Anterior cingulate cortex (tissue), 58 donors: ENCODE measurements at places on chromosomes 6 and 20.

- DNase-seq = no peak
Measured at GRCh38 chr6:149190224-149190831, 127.2 kb upstream of the TAB2 start.

DNA sequence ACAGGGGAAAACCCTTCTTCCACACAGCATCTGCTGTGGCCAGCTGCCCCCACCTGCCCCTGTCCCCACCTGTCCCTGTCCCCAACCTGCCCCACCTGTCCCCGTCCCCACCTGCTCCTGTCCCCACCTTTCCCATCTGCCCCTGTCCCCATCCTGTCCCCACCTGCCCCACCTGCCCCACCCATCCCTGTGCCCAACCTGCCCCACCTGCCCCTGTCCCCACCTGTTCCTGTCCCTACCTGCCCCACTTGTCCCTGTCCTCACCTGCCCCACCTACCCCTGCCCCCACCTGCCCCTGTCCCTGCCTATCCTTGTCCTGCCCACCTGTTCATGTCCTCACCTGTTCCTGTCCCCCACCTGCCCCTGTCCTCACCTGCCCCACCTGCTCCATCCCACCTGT lies 6.4 kb upstream of the MYT1 start:
- no peak for DNase-seq

- no peak for DNase-seq
Measured at GRCh38 chr20:8306937-8307336, 174.9 kb downstream of the PLCB1 start.

DNA sequence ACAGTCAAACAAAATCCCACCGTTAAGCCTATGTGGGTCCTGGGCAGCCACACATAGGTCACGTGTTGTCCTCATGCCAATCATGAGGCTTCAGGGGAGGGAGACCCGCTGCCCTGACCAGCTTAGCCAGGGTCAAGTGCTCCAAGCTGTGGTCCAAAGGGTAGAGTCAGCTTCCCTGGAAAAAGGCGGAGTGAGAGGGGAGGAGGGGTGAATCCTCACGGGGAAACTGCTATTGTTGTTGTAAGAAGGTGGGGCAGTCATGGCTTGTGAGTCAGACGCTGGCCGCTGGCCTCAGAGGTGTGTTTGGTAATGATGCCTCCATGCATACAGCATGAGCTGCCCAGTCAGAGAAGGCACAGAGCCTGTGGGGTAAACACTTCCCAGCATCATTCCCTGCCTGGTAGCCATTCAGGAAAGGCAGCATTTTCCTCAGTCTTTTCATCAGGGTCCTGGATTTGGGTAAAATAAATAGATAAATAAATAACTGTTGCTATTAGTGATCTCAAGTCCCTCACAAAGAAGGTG lies 8.7 kb downstream of the CST3 start:
- DNase-seq = no peak

- DNase-seq = no peak
Measured at GRCh38 chr6:90372885-90373284, 76.2 kb upstream of the BACH2 start.

- no peak for DNase-seq
Measured at GRCh38 chr6:111118826-111119225, 31.5 kb downstream of the SLC16A10 start.

DNA sequence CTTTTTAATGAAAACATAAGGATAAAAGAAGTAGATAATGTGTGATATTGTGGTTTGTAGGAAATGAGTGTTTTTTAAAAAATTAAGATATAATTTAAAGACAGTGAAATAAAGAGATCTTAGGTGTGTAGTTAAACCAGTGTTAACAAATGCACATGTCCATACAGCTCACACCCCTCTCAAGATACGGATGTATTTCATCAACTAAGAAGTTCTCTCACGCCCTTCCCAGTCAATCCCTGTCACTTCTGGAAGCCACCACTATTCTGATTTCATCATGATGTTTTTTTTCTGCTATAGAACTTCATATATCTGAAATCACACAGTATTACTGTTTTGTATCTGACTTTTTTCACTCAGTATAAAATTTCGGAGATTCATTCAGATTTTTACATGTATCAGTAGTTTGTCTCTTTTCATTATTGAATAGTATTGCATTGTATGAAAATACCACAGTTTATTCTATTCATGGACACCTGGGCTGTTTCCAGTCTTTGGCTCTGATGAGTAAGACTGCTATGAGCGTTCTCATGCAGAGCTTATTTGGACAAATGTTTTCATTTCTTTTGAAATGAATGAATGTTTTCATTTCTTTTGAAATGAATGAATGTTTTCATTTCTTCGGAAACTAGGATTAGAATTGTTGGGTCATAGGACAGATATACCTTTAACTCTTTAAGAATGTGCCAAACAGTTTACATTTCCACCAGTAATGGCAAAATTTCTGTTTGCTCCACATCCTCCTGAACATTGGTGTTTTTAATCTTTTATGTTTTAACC lies 49.7 kb upstream of the ELOVL5 start:
- DNase-seq = no peak

- no peak for DNase-seq
Measured at GRCh38 chr6:40720375-40720748, 133.2 kb upstream of the LRFN2 start.

DNA sequence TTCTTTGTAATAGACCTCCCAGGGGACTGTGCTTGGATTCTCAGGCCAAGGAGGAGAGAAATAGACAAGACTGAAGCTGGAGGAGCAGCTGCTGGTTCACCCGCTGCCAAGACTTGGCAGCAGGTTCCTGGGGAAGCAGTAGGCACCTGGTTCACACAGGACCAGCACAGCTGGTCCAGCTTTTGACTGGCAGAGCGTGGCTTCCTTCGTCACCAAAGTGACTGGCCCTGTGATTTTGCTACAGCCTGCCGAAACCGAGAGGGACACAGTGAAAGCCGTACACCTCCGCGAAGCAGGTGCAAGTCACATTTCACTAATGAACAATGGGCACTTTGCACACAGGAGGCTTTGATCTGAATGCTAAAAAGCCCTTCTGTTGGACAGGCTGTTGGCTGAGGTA lies 199.0 kb downstream of the RNF144B start:
- no peak for DNase-seq

DNA sequence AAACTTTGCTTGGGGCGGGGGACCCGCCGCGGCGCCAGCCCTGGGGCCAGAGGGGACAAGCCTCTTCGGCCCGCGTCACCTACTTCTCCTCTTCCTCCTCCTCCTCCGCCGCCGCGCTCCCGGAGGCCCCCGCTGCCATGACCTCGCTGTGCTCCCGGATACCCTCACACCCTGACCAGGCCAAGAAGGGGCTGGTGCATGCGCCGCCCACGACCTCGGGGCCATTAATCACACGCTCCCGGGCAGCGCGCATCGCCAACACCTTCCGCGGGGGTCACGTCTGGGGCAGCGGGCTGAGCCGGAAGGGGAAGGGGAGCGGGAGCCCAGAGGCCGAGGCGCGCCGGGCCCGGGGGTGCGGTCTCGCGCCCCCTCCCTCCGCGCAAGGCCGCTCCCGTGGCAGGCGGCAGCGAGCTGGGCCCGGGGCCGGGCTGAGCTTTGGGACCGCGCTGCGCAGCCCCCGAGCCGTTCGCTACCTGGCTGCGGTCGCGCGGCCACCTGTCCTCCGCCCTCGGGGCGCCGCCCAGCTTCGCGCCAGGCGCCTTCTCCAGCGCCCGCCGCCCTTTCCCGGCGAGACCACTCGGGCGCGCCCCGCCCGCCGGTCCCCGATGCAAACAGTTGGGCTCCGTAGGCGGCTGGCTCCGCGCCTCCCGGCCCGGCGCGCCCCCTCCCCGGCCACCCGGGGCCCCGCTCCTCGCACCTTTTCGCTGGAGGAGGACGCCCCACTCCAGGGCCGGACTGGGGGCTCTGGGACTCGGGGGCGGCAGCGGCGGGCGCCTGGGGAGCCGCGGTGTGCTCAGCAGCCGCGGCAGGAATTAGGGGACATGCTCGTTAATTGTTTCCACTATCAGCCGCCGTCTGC lies 575 bp upstream of the CNR1 start:
- DNase-seq = no peak

- DNase-seq = no peak
Measured at GRCh38 chr6:117985916-117986315, 78.9 kb downstream of the SLC35F1 start.

DNA sequence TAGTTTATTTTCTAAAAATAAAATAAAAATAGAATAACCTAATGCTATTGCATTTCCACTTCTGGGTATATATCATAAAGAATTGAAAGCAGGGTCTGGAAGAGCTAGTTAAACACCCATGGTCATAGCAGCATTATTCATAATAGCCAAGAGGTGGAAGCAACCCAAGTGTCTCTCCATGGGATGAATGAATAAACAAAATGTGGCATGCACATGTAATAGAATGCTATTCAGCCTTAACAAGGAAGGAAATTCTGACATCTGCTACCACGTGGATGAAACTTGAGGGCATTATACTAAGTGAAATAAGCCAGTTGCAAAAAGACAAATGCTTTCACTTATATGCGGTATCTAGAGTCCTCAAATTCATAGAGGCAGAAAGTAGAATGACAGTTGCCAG lies 130.8 kb downstream of the TIAM2 start:
- no peak for DNase-seq

DNA sequence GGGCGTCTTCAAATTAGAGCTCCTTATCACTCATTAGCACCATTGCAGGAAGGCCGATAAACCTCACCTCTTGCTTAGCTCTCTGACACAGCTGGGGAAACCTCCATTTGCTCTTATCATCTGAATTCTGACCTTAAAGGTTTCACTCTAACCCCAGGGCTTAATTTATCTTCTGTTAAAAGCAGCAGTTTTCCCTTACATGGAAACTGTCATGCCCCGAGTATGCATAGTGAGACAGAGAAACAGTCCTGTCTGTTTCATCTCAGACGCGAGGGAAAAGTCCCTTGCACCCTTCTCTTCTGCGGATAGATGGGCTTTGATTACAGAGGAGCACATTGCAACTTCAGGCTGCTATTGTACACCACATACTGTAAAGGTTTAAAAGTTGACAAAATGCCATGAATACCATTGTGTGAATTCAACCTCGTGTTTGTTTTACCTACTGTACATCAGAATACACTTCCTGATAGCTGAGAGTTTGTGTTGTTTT lies 191.5 kb upstream of the BMP2 start:
- no peak for DNase-seq

GRCh38 chr6:22147921-22148776 lies 148.7 kb downstream of the PRL start:
- no peak for DNase-seq

- no peak for DNase-seq
Measured at GRCh38 chr6:13404228-13404891, 76.0 kb upstream of the TBC1D7 start.

DNA sequence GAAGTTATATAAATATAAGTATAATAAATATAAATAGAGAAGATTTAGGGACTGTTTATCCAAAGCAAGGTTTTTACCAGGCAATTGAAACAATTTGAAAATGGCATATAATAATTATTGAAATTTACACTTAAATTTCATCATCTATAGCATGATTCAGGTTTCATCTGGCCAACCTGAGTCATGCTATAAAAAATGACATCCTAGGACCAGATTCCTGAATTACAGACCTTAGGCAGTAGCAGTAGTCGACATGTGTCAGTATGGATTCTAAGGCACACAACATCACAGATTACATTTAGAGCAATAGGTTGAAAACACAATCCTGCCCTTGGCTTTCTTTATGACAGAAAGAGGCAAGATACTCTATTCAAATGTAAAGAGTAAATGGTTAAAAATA lies 592.3 kb downstream of the PHF3 start:
- DNase-seq = no peak

- DNase-seq = no peak
Measured at GRCh38 chr20:57756213-57756612, 46.4 kb upstream of the PMEPA1 start.

DNA sequence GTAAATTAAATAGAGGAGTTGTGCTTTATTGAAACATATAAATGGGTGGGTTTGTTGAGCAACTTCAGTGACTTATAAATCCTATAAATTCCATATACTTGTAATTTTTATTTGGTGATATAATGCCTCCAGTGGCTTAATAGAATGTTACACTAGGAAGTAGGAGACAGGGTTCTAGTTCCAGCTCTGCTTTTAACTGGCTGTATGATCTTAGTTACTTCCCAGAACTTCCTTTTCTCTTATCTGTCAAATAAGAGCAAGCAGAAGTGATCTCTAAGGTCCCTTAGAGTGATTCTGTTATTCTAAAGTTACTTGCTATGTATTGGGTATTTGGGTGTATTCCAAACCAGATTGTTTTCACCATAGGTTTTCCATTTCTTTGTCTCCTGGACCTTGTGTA lies 10.2 kb downstream of the ZSCAN23 start:
- no peak for DNase-seq

- no peak for DNase-seq
Measured at GRCh38 chr20:48015141-48015910, 230.0 kb upstream of the SULF2 start.

- no peak for DNase-seq
Measured at GRCh38 chr20:36152261-36152660, 2.3 kb upstream of the EPB41L1 start.

DNA sequence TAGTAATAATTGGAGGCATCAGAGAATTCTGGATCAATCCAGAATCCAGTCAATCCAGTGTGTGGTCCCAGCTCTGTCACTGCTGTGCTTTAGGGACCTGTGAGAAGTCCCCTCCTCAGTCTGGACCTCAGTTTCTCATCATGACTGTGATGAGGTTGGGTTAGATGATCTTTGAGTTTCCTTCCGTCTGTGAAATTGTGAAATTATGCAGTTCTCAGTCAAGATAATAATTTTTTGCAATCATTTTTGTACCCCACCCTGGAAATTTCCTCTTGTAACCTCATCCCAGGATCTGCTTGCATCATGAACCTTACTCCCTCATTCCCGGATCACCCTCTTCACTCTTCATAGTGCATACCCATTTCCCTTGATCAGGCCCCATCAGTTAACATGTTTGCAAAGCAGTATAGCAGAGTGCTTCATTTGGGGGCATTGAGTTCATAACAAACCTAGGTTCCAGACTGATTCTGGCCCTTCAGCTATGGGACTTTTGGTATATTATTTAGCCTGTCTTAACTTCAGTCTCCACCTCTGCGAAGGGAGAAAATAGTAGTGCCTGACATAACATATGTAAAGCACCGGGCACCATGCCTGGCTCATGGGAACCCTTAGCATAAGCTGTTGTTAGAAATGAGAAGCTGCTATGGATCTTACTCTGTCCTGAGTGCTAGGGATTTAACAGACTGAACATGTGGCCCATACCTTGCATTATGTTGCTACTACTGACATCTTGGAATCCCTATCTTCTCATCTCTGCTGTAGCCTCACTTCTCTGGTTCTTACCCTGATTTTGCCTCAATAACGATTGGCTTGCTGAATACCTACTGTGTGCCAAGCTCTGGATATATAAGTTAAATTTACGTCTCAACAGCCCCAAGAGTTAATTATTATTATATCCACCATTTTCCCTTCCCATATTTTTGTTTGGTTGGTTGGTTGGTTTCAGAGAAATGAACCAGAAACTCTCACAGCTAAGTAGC lies 1.3 kb downstream of the ZNF76 start:
- DNase-seq = no peak
